ENCODE measurements at places on chromosomes 7 and 10.

GRCh38 chr10:70228491-70228890 lies 4.7 kb downstream of the PPA1 start:
- no peak for DNase-seq

DNA sequence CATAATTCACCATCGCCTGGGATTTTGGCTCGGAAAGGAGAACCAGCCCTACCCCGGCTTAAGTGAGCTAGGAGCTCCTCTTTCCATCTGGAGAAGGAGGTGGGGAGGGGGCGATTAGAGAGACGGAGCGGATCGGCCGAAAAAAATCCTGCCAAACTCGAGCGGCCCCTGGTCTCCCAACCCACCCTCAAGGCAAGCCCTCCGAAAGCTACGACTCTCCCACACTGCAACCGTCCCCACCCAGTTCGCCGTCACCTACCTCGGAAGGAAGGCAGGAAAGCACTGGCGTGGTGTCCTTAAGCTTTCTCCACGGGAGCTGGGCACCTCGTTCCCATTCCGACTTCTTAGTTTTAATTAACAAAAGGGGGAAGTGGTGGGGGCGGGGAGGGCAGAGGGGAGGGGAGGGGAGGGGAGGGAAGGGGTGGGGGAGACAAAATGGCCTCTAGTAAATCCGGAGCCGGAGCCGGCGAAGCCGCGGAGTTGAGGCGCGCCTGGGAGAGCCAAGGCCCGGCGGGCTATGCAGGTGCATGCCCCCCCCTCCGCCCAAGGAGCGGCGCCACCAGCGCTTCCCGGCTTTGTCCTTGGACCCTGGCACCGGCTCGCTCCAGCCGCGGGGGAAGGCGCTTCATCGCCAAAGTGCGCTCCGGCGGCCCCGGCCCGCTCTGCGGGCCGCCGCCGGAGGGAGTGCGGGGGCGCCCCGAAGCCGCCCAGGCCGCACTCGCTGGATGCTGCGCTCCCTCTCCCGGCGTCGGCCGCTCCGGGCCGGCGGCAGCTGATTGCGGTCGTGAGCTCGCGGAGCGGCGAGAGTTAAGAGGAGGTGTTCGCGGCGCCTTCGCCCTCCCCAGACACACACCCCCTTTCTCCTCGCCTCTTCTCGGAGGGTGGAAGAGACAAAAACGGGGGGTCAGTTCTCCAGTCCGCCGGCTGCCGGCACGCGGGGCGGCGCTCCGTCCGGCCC lies at the start of gene LRRC4:
LRRC4 (minus strand) TSS at position 784 of the 958 bp plus-strand sequence. CDS start 797 bp downstream, outside the sequence.
- peak; percentile 46 for DNase-seq

DNA sequence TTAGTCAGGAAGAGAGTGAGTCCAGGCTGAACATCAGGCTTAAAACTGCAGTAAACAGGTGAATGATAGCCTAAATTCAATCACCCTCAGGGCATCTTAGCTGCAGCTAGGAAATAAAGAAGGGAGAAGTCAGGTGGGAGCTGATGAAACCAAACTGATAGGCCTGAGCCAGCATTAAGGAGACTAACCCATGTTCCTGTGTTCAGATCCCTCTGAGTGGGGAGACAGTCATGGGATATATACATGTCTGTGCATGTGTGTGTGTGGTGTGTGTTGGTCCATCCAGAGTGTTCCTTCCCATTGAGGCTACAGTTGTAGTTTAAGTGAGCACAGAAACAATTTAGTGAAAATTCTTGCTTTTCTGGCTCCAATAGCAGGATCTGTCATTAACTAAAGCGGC lies 480.9 kb downstream of the PHTF2 start:
- no peak for DNase-seq

GRCh38 chr7:99002148-99002826 lies 124.0 kb downstream of the TRRAP start:
- DNase-seq, result no peak

DNA sequence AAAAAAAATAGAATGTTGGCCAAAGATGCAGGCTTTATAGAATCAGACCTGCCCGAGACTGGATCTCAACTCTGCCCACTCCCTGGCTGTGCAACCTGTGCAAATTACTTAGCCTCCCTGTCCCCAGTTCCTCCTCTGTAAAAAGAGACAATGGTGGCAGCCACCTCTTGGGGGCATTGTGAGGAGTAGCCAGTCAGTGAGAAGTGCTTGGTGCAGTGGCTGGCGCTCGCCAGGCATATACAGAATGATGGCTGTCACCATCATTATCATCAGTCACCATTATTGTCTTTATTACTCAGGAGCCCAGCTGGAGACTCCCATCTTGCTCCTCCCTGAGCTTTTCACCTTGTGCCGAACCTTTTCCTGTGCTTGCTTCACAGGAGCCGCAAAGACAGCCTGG lies 29.4 kb upstream of the TRIM8 start:
- no peak for DNase-seq

DNA sequence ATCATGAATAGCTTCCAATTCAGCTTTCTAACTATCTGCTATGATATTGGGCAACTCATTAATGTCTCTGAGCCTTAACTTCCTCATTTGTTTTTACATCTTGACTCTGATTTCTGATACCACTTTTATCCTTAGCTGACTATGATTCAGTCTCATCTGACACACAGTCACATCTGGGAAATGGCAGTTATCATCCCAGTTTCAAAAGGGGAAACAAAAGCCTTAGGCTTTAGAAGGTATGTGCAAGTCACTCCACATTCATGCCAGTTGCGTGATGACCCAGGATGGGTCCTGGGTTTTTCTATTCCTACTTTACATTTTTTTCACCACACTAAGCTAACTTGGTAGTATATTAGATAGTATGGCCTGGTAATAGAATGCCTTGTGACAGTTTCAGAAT lies 12.7 kb downstream of the SCIN start:
- DNase-seq, result no peak

DNA sequence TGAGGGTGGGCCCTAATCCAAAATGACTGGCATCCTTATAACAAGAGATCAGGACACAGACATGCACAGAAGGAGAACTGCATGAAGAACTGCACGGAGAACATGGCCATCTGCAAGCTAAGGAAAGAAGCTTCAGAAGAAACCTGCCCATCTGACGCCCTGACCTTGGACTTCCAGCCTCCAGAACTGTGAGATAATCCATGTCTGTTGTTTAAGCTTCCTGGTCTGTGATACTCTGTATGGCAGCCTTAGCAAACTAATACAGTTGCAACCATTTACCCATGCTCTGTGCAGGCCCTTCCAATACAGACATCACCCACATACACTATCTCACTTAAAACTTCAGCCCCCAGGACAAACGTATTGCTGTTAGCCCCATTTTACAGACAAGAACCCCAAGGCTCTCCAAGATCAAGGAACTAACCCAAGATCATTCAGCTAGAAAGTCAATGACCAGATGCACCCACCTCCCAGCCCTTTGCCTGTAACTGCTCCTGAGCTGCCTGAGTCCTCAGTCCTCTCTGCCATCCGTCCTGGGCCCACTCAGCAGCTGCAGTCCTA lies 39.7 kb downstream of the DLG5 start:
- no peak for DNase-seq

GRCh38 chr7:37732253-37732652 lies 48.7 kb downstream of the GPR141 start:
- peak; percentile 34 for DNase-seq

DNA sequence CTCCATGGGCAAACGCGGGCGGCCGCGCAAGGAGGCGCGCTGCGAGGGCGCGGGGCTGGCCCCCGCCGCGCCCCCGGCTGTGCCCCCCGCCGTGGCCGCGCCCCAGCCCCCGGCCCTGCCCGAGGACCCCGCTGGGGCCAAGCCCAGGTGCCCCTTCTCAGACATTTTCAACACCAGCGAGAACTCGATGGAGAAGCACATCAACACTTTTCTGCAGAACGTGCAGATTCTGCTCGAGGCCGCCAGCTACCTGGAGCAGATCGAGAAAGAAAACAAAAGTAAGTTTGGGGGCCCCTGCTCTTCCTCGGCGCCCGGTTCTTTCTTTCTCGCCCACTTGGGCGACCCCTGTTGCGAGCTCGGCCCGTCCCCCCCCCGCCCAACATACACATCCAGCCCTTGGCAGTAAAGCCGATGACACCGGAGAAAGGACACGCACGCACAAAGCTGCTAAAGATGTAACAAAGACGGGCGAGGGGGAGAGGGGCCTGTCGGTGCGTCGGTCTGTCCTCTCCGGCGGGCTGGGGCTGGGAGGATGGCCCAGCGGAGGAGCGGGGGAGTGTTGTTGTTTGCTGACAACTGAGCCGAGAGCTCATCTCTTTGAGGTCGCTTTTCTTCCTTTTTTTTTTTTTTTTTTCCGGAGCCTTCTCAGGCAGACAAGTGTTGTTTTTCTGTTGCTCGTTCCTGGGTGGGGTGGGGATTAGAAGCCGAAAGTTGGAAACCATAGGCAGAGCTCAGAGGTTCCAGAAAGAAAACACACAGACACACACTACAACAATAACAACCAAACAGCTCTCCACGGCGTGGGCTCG lies 604 bp downstream of the MXI1 start:
- DNase-seq, result peak; percentile 63

- no peak for DNase-seq
Observed at GRCh38 chr7:84841809-84842208, 345.0 kb downstream of the SEMA3D start.

DNA sequence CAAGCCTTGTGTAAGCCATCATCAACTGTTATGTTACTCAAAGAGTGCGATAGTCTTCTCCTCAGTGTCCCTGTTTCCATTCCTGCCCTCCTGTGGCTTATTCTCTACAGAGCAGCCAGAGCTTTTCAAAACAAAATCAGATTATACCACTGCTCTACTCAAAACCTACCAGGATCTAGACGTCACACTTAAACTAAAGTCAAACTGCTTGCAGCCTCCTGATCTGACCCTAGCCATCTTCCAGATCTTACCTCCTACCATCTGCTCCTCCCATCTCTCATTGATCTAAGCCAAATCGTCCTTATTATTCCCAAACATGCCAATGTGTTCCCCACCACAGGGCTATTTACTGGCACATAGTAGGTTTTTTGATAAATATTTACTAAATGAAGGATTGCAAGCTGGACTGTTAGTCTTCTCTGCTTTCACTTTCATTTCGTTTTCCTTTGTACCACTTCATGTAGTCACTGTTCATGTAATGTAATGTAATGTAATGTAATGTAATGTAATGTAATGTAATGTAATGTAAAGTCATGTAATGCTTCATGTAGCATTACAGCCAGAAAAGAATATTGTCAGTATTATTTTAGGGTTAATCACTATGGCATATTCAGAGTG lies 116.1 kb downstream of the GPR37 start:
- no peak for DNase-seq

GRCh38 chr10:124644771-124645415 lies 99.3 kb downstream of the FAM53B start:
- no peak for DNase-seq

DNA sequence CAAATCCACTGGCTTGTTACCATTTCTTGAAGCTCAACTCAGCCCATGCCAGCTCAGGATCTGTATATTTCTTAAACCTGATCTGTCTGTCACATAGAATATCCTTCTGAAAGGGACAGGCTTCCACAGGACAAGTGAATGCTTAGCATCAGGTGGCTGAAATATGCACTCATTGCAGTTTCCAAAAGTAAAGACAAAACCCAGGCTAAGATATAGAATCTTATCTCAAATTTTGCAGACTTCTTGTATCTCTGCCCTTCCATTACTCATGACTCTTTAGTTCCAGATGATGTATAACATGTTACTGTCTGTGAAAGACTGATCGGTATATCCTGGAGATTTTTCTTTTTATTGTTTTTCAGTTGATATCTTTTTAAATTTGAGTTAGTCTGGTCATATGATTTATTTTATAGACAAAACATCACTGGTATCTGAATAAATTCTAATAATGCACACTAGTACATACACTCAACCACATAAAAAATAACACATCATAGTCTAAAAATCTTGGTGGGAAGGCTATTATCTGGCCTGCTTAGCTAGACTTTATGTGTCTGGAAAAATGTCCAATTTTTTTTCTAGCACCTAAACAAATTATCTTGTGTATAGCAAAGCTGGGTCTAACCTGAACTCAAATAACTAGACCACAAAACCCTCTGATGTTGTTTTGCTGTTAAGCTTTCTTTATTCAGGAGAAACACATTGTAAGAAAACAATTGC lies 182.6 kb downstream of the ADAM12 start:
- DNase-seq, result no peak

GRCh38 chr7:93921186-93921585 lies 349 bp upstream of the GNG11 start:
- DNase-seq, result no peak

DNA sequence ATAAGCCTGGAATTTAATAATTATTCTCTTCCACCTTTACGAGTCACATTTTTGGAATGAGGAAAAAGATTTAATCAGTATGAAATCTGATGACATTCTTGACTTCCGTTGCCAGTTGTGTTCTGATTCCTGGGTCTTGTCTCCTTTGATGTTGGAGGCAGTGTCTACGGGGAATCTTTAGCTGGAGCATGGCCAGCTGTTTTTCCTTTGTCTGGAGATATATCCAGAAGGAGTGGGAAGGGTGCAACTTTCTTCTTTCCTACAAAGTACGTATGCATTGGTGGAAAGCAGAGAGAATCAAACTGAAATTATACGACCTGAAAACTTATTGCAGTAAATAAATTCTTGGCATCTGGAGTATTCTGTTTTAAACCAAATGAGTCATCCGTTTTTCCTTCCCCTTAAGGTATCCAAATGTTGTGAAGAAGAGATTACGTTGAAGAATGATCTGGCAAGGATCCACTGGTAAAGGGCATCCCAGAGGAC lies 6.9 kb upstream of the GNG11 start:
- no peak for DNase-seq

DNA sequence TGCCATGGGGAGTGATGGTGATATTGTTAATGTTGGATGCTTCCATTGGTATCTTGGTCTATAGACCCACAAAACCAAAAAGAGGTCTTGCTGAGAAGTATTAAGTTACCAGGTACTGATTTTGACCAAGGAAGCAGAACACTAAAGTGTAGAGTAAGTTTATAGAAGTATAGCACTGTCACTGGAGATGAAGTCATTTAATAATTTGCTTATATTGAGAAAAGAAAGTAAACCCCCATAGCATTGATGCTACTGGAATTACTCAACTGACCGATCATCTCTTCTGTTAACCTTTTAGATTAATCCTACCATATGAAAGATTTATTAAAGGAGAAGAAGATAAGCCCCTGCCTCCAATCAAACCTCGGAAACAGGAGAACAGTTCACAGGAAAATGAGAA lies 183.2 kb downstream of the RTKN2 start:
- no peak for DNase-seq
